ENCODE measurements at places on chromosomes 7 and 10.

- no peak for DNase-seq
Measured at GRCh38 chr10:128549101-128549608, 422.9 kb upstream of the MKI67 start.

- no peak for DNase-seq
Measured at GRCh38 chr10:36608251-36608650, 517.1 kb upstream of the ANKRD30A start.

DNA sequence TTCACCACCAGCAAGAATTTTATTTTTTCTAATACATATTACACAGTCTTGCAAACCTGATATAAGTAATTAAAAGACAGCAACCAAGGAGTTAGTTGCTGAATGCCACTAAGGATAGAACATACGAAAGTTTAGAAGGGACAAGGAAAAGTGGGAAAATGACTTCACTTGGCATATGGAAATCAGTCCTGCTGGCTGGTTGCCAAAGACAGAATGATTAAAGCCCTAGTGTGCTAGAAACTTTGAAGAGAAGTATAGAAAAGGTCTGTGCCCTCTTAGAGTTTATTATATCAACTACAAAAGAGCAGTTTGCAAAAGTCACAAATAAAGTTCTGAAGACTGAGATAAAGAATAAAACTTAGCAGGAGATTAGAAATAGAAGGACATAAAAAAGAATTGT lies 5.8 kb upstream of the YAE1 start:
- DNase-seq, result no peak

GRCh38 chr7:151857866-151858450 lies 19.0 kb downstream of the PRKAG2 start:
- DNase-seq, result no peak

DNA sequence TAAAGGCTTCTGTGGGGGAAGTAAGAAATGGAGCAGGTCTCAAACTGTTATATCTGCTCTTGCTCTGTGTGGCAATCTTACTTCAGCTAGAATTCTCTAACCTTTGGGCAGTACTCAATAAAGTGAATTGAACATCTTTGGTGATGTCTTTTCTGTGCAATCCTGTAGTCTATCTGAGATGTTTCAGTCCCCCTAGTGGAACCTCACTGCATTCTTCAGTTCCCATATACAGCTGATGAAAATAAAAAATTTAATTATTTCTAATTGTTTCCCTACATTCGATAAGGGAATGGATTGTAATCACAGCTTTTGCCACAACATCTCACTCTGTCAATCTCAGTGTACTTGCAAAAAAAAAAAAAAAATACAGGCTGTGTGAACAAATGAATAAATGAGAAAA lies 522.6 kb downstream of the DNAJB9 start:
- DNase-seq, result no peak

- DNase-seq, result no peak
Measured at GRCh38 chr10:125107965-125108580, 52.3 kb downstream of the CTBP2 start.

All from GM19239 (cell line).